ENCODE measurements at places on chromosomes 6 and 20. TPM values are rescaled to one million over a fixed set of nuclear protein-coding genes. Genes with fewer than 3 reads are reported as not detected.

C20orf204 gene
- total RNA-seq: 0.64 TPM

GABRR1 gene
- total RNA-seq: not detected

PABPC1L gene
- 48.9 TPM for total RNA-seq

KHDC1 gene
- total RNA-seq: 4.2 TPM

DNA sequence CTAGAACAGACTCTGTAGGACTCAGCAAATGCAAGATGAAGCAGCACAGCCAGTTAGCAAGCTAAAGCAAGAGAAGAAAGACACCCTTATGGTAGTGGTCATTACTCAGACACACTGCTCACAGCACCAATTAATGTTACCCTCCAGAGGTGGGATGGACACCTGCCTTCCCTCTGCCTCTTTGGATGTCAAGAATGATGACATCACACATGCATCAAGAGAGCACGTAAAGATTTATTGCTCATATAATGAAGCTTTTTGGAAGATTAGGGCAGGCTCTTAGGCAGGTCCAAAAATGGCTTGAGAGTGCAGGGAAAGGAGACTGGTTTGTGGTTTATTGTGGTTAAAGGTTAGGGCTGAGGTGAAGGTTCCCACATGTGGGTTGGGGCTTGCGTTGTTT lies 137.0 kb downstream of the PRDM13 start:
- no peak overlapping the region for H3K4me3 ChIP-seq
- no peaks in the 10 kb centered on the region for H3K4me1 ChIP-seq
- no peaks in the 10 kb centered on the region for H3K36me3 ChIP-seq
- H3K27me3 ChIP-seq: no peaks in the 10 kb centered on the region
- no peak for DNase-seq
- H3K27ac ChIP-seq: no peak overlapping the region

DNA sequence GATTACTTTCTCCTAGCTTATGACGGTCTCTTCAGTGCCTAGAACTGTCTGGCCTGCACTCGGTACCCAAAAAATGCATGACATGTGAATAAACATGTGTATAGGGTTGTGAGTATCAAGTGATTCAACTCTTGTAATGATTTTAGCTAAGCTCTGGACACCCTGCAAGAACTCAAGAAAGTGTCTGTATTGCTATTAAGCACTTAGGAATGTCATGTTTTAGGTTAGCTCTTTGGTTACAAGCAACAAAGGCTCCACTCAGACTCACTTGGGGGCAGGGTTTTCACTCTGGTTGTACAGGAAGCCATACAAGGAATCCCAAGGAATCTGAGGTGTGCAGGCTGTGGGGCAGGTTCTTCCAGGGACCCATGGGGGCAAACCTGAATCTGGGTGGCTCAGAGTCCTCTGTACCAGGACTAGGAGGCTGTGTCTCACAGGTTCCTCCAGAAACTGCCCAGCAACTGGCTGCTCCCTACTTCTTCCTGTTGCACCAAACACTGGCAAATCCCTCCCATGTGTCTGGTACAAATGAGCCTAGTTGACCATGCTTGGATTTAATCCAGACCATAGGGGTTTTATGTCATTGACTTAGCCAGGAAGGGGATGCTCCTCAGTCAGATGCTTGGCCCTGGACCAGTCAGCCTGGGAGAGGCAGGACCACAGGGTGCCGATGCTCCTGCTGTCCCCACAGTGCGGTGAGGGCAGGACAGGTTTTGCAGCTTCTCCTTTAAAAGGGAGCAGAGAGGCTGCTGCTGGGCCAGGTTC lies 77.9 kb upstream of the CDH4 start:
- no peak overlapping the region for H3K4me3 ChIP-seq
- H3K27ac ChIP-seq: no peak overlapping the region
- no peaks in the 10 kb centered on the region for H3K36me3 ChIP-seq
- no peaks in the 10 kb centered on the region for H3K4me1 ChIP-seq
- no peak for DNase-seq

- no peaks in the 10 kb centered on the region for H3K36me3 ChIP-seq
- DNase-seq: no peak
- H3K4me1 ChIP-seq: no peaks in the 10 kb centered on the region
- H3K27me3 ChIP-seq: no peaks in the 10 kb centered on the region
- no peak overlapping the region for H3K4me3 ChIP-seq
- no peak overlapping the region for H3K27ac ChIP-seq
Measured at GRCh38 chr6:15781333-15781732, 118.5 kb upstream of the DTNBP1 start.

GRCh38 chr20:4748847-4749246 lies 27.1 kb downstream of the PRND start:
- H3K27ac ChIP-seq: no peak overlapping the region
- H3K4me3 ChIP-seq: no peak overlapping the region
- H3K36me3 ChIP-seq: no peaks in the 10 kb centered on the region

- no peaks in the 10 kb centered on the region for H3K36me3 ChIP-seq
- H3K4me1 ChIP-seq: no peaks in the 10 kb centered on the region
- H3K27ac ChIP-seq: no peak overlapping the region
- no peak overlapping the region for H3K4me3 ChIP-seq
Measured at GRCh38 chr20:51500936-51501335, 41.6 kb downstream of the NFATC2 start.

- H3K27me3 ChIP-seq: no peaks in the 10 kb centered on the region
- H3K27ac ChIP-seq: no peak overlapping the region
- H3K4me1 ChIP-seq: no peaks in the 10 kb centered on the region
- DNase-seq: no peak
- H3K4me3 ChIP-seq: no peak overlapping the region
- no peaks in the 10 kb centered on the region for H3K36me3 ChIP-seq
Measured at GRCh38 chr6:87257975-87258374, 64.4 kb upstream of the SMIM8 start.

GRCh38 chr6:41502917-41503671 lies 43.1 kb upstream of the FOXP4 start:
- H3K27me3 ChIP-seq: no peaks in the 10 kb centered on the region
- no peak overlapping the region for H3K4me3 ChIP-seq
- DNase-seq: no peak
- peaks cover 2% of the 10 kb centered on the region for H3K4me1 ChIP-seq
